ENCODE measurements at places on chromosomes 5 and 9. TPM values are rescaled to one million over a fixed set of nuclear protein-coding genes. Genes with fewer than 3 reads are reported as not detected.

SAXO1 gene
- under 0.01 TPM for total RNA-seq

- H3K27me3 ChIP-seq = no peaks in the 10 kb centered on the region
- DNase-seq = no peak
- peaks cover 70% of the 10 kb centered on the region for H3K4me1 ChIP-seq
- H3K27ac ChIP-seq = peak overlapping the region; percentile 75
- H3K36me3 ChIP-seq = no peaks in the 10 kb centered on the region
These were observed 10.9 kb downstream of the CXXC5 start for GRCh38 chr5:139658928-139659667.

- DNase-seq = no peak
- H3K27ac ChIP-seq = no peak overlapping the region
- H3K36me3 ChIP-seq = no peaks in the 10 kb centered on the region
- H3K27me3 ChIP-seq = no peaks in the 10 kb centered on the region
- H3K4me1 ChIP-seq = no peaks in the 10 kb centered on the region
- no peak overlapping the region for H3K4me3 ChIP-seq
These were observed 40.3 kb downstream of the PRKACG start for GRCh38 chr9:68973619-68974018.

DNA sequence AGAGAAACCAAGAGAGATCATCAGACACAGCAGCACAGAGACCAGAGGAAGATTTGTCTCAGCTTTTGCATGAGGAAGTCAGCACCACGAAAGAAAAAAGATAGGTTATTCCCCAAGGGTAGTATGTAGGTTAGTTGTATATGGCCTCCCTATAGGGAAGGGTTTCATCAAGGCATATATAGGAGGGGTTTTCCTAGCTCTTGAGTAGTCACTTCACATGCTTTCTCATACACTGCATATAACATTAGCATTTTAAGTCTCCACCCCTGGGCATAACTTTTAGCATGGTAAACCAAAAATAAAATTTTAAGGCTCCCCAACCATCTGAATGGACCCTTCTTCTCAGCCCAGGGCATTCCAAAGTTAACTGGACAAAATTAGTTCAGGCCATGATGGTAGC lies 1571.6 kb upstream of the ACO1 start:
- DNase-seq = no peak
- no peaks in the 10 kb centered on the region for H3K27me3 ChIP-seq
- no peaks in the 10 kb centered on the region for H3K4me1 ChIP-seq
- H3K27ac ChIP-seq = no peak overlapping the region
- no peak overlapping the region for H3K4me3 ChIP-seq

MED27 gene
- total RNA-seq = 5.1 TPM

- peaks cover 3% of the 10 kb centered on the region for H3K4me1 ChIP-seq
- no peak for DNase-seq
- peak overlapping the region; percentile 59 for H3K27ac ChIP-seq
- no peak overlapping the region for H3K4me3 ChIP-seq
These were observed 115.7 kb downstream of the UGCG start for GRCh38 chr9:112012026-112012902.

DNA sequence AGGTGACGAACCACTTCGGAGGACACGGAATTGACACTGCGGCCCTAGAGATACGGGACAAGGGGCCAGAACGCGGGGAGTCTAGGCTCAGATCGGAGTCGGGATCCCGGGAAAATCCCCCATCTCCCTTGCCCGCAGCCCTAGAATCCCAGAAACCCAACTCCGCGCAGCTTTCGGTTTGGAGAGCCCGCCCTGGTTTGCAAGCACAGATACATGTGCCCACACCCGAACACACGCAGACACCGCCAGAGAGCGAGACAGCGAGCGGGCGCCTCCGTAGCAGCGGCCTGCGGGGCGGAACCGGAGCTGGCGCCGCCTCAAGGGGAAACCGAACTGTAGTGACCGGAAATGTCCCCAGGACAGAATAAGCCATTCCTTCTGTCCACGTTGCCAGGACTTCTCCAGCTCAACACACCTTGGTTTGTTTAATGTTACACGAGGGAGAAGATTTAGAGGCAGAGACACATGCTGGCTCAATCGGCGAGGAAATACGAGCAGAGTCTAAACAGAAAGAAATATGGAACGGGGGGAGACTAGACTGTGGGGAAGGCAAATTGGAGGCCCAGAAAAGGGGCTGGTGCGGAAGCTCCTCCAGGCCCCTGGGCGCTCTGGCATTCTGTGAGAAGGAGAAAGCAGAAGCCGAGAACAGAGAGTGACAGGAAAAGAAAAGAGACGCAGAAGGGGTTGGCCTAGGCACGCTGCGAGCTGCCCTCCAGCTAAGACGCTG lies 2.9 kb upstream of the PAX5 start:
- DNase-seq = peak; percentile 46
- no peak overlapping the region for H3K27ac ChIP-seq
- peaks cover 14% of the 10 kb centered on the region for H3K4me1 ChIP-seq

DNA sequence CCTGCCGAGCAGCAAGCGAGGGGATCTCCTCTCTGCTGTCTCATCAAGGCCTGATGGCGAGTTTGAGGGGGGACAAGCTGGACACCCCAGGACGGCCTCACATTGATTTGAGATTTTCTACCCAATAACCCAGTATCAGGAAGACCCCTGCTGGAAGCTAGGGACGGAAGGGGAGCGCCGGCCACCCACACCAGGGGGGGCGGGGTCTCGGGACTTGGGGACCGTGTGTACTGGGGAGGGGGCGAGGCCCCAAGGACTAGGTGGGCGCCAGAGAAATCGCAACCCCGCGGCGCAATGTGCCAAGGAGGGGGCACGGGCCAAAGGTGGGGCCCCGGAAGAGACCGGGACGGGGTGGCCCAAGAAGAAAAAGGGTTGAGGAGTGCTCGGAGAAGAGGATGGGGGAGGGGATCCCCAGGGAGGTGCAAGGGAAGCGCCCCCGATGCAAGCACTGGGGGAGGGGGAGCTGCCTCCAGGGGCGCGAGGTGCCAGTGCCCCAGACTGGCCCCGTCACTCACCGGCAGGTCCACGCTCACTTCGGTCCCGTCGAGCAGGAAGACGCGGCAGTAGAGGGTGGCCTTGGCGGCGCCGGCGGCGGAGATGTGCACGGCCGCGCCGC lies 1.1 kb downstream of the EPB41L4B start:
- H3K4me3 ChIP-seq = peak overlapping the region; percentile 60
- no peaks in the 10 kb centered on the region for H3K36me3 ChIP-seq
- no peaks in the 10 kb centered on the region for H3K27me3 ChIP-seq
- peak; percentile 37 for DNase-seq
- peak overlapping the region; percentile 56 for H3K27ac ChIP-seq

GRCh38 chr9:130897848-130898551 lies 1.4 kb upstream of the QRFP start:
- H3K4me3 ChIP-seq = no peak overlapping the region
- no peak for DNase-seq

BAAT gene
- 31.9 TPM for total RNA-seq

Data from liver (tissue), 10 donors.